ENCODE measurements at places on chromosomes 3 and 15.

- no peak for DNase-seq
These were observed 251.0 kb upstream of the MCTP2 start for GRCh38 chr15:93980261-93980911.

GRCh38 chr3:39323494-39323893 is 6.0 kb upstream of the CCR8 start:
- DNase-seq: no peak

DNA sequence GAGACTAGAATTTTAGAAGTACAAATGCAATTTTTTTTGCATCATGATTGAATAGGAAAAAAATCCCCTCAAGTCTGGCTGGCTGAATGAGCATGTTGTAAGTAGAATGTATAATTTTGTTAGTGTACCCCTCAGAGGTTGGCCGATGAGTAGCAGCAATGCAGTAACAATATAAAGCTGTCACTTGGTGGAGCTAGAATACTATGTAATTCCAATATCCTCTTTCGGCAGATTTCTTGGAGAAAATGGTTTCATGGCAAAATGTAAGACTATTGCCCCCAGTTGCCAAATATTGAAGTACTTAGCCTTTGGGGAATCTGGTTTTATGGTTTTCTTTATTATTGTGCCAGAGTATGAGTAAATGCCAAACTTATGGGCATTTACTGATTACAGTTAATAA is 39.8 kb upstream of the SGO1 start:
- no peak for DNase-seq

DNA sequence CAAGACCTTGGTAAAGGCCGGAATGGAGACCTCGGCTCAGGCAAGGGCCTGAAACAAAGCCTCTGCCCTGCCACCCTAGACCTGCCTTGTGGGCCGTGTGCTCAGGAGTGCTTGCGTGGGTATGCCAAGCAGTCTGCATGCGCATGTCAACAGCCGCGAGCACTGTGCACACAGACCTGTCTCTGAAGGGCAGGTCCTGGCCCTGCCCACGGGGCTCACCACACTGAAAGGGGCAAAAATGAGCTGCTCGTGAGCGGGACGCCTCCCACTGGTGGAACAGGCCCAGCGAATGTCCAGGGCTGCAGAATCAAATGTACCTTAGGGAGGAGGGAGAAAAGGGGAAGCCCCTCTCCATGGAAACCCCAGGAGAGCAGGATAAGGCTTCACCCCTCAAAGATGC is 44.3 kb upstream of the FGD5 start:
- DNase-seq: no peak

DNA sequence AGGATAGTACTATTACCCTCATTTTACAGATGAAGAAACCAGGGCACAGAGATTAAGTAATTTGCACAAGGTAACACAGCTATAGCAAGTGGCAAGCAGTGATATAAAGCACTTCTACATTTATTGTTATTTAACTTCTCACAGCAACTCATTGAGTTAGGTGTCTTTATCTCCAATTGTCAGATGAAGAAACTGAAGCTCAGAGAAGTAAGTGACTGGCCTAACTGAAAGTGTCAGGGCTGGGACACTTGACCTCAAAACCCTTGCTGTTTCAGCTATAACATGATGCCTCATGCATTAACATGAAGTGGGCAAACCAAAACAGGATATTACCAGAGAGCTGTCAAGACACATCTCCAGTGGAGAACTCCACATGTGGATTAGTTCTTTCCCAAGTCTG is 65.8 kb upstream of the LEKR1 start:
- no peak for DNase-seq

All from NCI-H1048 (cell line).